Type B pancreatic cell (in vitro differentiated cells): ENCODE measurements at places on chromosomes 2 and 18.
A peak's percentile ranks its signal among the peaks of the same experiment; 100 is the strongest.

- no peak for DNase-seq
Observed at GRCh38 chr2:107936433-107937359, 49.6 kb upstream of the SLC5A7 start.

DNA sequence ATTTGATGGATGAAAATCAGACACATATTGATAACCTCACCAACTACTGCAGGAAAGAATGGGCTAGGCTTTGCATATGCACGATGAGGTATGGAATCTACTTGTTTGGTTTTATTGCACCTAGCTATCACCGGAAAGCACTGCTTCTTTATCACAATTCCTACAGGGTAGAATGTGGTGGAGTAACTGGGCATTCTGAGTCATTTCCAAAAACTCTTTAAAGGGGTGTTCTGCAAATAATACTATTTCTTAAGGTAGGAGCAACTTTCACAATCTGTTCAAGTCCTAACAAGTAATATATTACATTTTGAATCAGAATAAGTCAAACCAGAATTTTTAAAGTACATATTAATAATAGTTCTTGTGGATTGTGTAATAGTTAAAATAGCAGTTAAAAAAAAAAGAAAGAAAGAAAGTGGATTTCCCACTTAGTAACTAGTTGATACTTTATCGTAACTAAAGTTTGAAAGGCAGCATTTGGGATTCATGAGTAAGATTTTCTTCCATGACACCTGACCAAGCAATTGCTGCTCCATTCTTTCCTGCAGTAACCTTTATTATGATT, 40.5 kb downstream of the INO80C start:
- no peak for DNase-seq

GRCh38 chr2:37301408-37301807, 23.2 kb downstream of the PRKD3 start:
- DNase-seq = no peak

- DNase-seq = no peak
Observed at GRCh38 chr2:145736871-145737270, 1217.0 kb upstream of the ZEB2 start.

DNA sequence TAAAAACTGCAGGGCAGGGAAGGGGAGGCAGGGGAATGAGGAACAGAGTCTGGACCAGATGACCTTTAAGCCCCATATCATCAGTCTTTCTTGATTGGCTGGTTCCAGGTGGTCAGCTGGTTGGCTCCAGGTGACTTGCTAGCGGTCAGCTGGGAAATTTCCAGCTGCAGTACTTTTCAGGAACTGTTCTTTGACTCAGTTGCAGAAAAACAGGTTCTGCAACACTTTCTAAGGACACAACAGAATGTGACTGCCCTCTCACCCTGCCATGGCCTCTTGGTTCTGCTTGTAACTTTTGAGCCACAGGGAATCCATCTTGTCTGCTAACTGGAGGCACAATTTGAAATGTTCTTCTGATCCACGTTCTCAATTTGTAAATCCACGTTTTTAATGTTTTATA, 278.3 kb upstream of the LRATD1 start:
- DNase-seq = no peak

DNA sequence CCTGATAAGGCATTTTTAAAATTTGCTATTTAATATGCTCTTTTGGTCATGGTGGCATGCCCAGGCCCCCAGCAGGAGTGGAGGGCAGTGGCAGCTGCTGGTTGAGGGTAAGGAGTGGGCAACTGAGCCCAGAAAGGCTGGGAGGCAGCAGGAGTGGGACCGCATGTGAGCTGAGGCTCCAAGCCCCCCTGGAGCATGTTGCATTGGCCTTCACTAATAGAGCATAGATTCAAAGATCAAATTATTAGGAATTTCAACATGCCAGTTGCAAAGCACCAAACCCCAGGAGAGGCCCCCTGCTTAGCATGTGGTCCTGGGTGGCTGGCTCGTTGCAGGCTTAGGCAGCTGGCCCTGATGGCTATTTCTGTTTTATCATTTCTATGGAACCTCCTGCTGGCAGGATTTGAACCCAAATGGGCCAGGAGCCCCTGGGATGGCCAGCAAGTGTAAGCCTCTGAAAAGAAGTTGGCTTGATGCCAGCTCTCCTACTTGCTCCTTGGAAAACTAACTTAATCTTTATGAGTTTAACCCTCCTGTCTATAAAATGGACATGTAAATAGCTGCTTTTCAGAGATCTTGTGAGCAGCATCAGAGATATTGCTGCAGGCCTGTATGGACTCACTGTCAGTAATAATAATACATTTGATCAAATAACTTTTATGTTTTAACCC, 42.1 kb upstream of the TMEM131 start:
- DNase-seq = peak; percentile 32

- no peak for DNase-seq
Observed at GRCh38 chr2:23469142-23469540, 84.2 kb downstream of the KLHL29 start.

- no peak for DNase-seq
Observed at GRCh38 chr2:209965723-209966122, 36.7 kb upstream of the RPE start.

DNA sequence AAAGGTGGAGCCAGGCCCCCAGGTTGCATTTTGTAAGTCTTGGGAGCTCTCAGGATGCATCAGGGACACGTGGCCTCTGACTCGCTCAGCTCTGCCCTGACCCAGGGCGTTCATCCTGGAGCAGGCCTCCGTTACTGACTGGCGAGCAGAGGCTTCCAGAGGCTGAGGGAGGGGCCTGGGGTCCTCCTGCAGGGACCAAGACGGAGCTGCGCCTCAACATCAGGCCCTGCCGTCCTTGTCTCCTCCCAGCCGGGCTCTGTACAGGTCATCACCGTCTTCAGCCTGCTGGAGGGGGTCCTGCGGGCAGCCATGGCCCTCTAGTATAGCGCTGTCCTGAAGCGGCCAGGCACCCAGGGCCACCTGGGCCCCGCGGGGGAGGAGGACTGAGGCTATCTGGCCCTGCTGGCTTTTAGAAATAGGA, 10.2 kb upstream of the ALPP start:
- DNase-seq = no peak

GRCh38 chr2:195985741-195986140, 82.9 kb downstream of the DNAH7 start:
- DNase-seq = no peak

DNA sequence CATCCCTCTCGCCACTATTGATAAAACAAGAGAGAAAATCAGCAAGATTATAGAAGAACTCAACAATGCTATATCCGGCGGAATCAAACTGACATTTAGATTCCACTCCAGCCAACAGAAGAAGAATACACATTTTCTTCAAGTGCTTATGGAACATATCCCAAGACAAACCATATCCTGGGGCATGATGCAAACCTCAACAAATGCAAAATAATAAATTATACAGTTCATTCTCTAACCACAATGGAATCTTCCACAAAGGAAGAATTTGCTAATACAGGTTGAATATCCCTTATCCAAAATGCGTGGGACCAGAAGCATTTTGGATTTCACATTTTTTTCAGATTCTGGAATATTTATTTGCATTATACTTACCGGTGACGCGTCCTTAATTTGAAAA, 51.4 kb upstream of the YPEL5 start:
- DNase-seq = no peak

DNA sequence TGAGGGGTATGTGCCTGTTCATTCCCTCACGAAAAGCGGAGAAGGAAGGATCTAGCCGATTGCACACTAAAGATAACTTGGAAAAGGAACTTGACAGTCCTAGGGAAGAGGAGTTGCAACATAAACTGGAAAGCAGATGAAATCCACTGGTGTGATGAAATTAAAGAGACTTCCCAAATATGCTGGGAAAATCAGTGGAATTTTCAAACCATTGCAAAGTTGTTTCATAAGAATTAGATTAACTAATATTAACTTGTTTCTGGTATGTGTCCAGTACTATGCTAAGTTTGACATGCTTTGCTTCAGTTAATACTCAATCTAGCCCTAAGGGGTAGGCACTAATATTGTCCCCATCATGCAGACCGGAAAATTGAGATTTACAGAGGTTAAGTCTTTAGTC, 222.7 kb downstream of the IKZF2 start:
- no peak for DNase-seq

- DNase-seq = no peak
Observed at GRCh38 chr2:237505188-237505939, 18.3 kb downstream of the MLPH start.

- peak; percentile 39 for DNase-seq
Observed at GRCh38 chr2:31387850-31388249, 26.7 kb downstream of the XDH start.

GRCh38 chr2:83017366-83018090, 1441.6 kb downstream of the SUCLG1 start:
- no peak for DNase-seq

GRCh38 chr2:64025741-64026140, 6.5 kb upstream of the VPS54 start:
- no peak for DNase-seq

DNA sequence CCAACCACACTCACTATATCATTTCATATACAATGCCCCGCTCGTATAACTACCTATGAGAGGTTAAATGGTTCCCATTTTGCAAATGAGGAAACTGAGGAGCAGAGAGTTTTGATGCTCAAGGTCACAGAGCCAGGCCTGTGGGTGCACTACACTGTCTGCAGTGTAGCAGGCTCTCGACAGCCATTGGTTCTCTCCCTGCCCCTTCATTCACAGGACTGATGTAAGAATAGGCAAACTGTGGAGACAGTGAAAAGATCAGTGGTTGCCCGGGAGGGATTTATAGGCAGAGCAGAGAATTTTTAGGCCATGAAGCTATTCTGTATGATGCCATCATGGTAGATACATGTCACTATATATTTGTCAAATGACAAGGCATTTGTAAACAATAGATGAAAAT, 39.0 kb upstream of the LBH start:
- DNase-seq = no peak

DNA sequence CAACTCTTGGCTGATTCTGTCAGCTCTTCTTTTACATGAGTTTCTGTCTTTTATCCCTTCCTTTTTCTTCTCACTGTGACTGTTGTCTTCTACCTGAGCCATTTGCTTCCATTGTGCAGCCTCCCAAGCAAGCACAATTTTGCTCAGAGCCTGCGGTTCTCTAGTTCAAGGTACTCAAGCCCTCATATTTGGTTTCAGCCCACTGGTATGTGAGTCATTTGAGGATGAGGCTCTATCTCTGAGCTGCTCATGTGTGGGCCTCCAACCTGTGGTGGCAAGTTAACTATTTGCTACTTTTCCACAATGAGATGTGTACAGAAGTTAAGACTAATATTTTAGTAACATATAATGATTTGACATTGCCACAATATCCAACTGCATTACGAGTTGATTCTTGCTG, 183.0 kb downstream of the PHLPP1 start:
- no peak for DNase-seq

DNA sequence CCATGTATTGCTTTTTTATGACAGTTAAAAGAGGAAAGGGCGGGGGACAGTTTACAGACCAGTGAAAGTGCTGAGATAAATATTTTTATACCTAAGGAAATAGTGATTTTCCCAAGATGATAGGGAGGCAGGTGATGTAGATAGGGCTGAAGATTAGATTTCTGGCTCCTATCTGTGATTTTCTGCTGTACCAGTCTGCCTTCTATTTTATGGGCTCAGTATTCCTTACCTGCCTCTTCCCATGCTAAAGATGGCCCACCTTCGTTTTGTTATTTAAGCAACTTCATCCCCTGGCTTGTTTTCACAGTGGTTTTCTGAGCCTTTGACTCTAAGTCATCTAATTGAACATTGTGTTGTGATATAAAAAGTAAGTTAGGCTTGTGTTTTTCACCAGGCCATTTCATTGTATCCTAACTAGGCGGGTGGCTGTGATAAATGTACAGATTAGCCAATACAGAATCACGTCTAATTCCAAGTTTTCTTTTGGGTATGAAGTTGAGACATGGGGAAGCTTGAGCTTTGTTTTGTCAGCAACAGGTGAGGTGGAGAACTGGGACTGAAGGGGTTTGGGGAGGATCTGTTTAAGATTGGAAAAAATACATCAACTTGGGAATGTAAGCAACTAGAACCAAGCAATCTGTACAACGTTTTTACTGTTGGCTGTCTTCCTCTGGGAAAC, 5.2 kb downstream of the RPL37A start:
- DNase-seq = no peak

GRCh38 chr18:47522359-47522758, 270.9 kb upstream of the SKOR2 start:
- DNase-seq = no peak

GRCh38 chr2:5442736-5443135, 249.4 kb upstream of the SOX11 start:
- DNase-seq = no peak

DNA sequence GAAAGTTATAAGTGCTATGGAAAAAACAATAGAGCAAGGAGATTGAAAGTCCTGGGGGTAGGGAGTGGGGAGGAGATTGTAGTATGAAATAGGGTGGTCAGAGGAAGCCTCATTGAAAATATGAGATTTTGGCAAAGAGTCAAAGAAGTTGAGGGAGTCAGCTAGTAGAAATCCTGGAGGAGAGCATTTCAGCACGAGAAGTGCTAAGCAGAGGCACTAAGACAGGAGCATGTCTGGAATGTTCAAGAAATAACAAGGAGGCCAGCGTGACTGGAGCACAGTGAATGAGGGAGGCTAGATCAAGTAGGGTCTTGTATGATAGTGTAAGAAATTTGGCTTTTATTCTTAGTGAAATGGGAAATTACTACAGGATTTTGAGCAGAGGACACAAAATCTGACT, 2.1 kb upstream of the TSPYL6 start:
- DNase-seq = no peak

GRCh38 chr2:127950264-127950663, 64.5 kb upstream of the AMMECR1L start:
- no peak for DNase-seq

GRCh38 chr18:55534547-55534946, 53.4 kb downstream of the TCF4 start:
- DNase-seq = no peak

GRCh38 chr2:239212929-239213642, 187.7 kb downstream of the HDAC4 start:
- no peak for DNase-seq

DNA sequence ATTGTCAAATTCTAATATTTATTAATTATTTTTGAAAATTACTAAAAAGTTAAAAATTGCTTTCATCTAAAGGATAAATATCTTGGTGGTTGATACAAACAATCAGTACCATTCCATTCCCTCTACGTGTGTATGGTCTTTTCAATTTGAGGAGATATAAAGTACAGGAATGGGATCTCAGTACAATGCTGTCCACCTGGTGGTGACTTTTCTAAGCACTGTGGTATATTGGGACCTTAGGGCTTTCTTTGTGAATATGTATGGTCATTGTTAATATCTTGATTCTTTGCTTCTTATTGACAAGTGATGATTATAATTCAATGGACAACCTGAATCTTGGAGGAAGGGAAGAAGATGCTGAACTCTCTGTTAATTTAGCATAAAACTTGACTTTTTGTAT, 83.1 kb downstream of the NBEAL1 start:
- no peak for DNase-seq
